Kidney tubule cell (primary cell): ENCODE measurements at places on chromosomes 5 and 9.

DNA sequence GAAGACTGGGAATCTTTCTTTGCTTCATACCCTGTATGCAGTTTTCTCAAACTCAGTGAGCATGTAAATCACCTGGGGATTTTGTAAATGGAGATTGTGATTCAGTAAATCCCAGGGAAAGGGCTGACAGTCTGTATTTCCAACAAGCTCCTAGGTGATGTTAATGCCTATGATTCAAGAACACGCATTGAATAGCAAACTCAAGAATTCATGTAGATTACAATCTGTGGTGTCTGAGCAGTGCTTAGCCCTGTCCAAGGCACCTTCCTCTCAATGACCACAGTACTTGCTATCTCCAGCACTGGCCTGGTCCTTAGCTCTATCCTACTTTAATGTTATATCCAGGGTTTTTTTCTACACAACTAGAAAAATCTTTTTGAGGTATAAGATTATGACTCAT, 721.4 kb upstream of the MEF2C start:
- no peak for DNase-seq

DNA sequence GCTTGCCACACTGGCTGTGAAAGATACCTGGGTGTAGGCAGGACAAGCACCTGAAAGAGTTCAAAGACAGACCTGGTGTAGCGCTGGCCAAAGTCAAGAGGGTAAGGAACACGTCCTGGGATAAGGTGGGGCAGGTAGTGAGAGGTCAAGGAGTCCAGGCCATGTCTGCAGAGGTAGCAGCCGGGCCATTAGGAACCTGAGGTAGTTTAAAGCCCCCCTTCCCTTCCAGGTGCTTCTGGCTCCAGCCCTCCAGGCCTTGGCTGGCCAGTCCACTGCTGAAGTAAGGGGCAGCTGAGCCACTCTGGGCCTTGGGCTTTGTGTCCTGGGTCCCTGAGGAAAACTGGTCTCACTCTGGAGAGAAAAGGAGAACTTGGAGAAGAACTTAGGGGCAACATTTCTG, 13.9 kb upstream of the NR5A1 start:
- DNase-seq = no peak

- no peak for DNase-seq
Observed at GRCh38 chr5:34485768-34486030, 170.4 kb upstream of the RAI14 start.

- no peak for DNase-seq
Observed at GRCh38 chr9:95060916-95061315, 256.6 kb downstream of the FANCC start.

- DNase-seq = no peak
Observed at GRCh38 chr5:80925931-80926330, 34.2 kb upstream of the RASGRF2 start.

- no peak for DNase-seq
Observed at GRCh38 chr9:99335280-99335679, 113.2 kb downstream of the SEC61B start.

DNA sequence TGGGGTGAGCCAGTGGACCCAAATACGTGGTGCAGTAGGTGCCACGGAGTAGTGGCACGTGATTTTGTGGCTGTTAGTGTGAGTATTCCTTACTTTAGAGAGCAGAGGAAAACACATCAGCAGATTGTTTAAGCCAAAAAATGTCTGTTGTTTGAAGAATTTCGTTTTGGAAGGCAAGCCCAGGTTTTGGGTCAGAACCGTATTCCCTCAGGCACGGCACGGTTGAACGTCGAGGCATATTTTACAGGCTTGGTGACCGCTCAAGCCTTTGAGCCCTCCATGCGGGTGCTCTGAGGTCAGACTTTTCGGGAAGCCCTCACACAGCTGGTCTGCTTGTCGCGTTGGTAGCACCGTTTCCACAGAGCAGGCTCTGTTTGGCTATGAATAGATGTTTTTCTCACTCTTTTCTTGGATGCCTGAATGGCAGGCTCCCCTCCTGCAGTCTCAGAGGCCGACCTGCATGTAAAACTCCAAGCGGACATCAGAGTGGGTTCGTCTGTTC, 27.2 kb downstream of the NEK6 start:
- DNase-seq = no peak

- no peak for DNase-seq
Observed at GRCh38 chr5:151098768-151099121, 17.9 kb upstream of the TNIP1 start.

GRCh38 chr5:14738050-14738449, 73.5 kb downstream of the OTULIN start:
- no peak for DNase-seq

DNA sequence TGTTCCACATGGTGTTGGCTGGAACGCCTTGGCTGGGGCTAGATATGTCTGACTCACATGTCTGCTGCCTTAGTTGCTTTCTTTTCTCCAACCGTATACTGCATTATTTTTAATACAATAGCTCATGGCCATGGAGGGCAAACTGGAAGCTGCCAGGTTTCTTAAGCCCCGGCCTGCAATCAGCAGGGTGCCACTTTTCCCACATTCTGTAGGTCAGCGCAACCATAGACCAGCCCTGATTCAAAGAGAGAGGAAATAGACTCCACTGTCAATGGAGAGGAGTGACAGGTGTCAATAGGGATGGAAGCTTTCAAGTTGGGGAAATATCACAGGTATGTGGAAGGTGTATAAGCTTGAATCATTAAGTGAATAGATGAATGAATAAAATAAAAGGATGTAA, 60.5 kb downstream of the TARS1 start:
- no peak for DNase-seq

DNA sequence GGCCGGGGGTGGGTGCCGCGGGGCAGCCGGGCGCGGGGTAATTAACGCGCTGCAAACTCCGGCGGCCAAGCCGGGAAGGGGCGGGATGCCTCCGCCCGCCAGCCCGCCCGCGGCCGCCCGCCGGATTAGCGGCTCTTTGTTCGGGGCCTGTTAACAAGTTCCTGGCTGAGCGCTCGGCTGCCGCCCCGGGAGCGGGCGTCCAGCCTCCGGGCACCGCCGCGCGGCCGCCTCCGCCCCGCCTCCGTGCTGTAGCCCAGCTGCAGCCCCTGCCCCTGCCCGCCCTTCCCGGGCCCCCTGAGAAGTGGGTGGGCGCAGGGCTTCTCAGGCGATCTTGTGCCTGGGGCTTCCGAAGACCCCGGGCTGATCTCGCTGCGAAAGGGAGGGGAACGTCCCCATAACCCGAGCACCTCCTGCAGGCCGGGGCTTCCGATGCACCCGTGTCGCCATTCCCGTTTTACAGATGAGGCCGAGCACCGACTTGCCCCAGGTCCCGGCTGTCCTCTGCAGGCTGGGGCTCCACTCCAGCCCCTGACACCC, 7.5 kb downstream of the UNC5A start:
- DNase-seq = no peak

DNA sequence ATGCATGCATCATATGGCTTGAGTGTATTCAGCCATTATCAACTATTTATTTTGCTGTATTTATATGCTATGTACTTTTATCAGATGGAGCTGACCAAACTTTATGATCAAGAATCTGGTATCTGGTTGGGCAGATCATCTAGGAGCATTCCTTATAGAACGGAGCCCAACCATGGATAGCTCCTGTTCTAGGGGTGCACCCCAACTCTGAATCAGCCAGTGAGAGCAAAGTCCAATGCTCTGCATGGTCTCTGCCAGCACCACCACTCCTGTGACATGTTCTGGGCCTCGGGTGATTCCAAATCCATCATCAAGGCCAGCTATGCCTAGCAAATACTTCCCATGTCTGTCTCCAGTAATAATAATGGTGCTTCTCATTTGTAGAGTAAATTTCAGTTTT, 517.5 kb downstream of the AGTPBP1 start:
- no peak for DNase-seq

DNA sequence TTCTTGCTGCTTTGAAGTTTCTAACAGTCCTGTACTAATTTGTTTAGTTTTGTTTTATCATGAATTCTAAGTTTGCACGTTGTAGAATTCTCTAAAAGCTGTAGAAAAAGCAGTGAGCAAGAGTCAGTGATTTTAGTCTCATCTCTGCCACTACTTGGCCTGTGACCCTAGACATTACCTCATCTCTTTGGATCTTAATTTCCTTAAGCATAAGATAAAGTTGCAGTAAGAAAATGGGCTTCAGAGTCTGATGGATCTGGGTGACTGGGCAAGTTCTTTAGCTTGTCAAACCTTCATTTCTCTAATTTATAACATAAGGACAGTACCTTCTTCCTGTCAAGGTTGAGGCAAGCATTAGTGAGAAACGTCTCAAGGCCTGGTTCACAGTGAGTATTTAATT, 247.9 kb downstream of the DMRT2 start:
- peak; percentile 20 for DNase-seq

DNA sequence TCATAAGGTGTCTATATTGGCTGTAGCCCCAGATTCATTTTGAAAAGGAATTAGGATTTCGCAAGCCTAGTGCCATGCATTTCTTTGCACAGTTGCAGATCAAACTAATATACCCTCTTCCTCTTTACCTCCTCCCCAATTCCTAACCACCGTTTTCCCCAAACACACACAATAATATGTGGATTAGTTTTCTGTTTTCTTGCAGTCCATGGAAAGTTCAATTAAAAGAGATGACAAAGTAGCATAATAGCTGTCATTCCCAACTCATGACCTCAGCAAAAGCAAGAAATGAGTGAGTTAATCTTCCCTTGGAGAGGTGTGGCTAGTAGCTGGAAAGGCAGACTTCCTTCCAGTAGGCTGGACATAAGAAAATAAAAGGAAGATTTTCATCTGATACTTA, 349.1 kb downstream of the TMEM232 start:
- peak; percentile 70 for DNase-seq
